B cell (primary cell): ENCODE measurements at places on chromosomes 1 and 21. TPM values are rescaled to one million over a fixed set of nuclear protein-coding genes. Genes with fewer than 3 reads are reported as not detected.

The EXO1 gene
- 1.2 and 1.6 TPM in 2 replicates for total RNA-seq

The ST6GALNAC5 gene
- not detected in 2 replicates for total RNA-seq

The ZBTB8OS gene
- 50.9 and 58.3 TPM in 2 replicates for total RNA-seq

The TEDDM1 gene
- total RNA-seq = not detected in 2 replicates

The MAN1C1 gene
- 0.70 and 0.89 TPM in 2 replicates for total RNA-seq

The ROR1 gene
- total RNA-seq = 16.0 and 16.3 TPM in 2 replicates

The OR2T29 gene
- total RNA-seq = 1.9 and 3.1 TPM in 2 replicates

DNA sequence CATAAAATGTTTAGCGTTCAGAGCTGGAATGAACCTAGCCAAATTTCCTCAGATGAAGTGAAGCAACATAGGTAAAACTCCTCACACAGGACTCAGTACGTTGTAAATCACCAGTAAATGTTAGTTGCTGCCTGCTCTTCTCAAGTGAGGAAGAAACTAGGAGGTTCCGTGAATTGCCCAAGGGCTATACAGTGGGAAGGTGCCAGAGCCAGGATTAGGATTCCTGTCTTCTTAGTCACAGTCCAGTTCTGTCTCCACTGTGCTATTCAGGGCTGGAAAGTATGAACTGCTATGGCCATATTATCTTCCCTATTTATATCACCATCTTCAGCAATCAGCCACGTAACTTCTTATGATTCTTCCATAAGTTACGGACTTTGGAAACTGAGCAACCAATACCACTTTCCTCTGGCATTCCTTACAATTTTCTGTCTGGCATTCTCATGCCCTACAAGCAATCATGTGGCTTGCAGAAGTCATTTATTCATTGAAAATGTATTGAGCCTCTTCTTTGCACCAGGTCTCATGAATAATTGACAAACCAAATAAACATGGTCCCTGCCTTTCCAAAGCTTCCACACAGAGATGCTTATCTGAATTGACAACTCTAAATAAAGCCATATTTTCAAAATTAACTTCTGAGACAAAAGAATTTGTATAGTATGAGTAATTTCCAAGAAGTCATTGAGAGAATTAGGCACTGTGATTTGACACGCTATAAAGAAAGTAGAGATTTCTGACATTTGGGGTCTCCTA, 271.6 kb upstream of the SGIP1 start:
- H3K36me3 ChIP-seq = no peaks in the 10 kb centered on the region
- H3K27ac ChIP-seq = no peak overlapping the region
- no peaks in the 10 kb centered on the region for H3K27me3 ChIP-seq
- H3K4me1 ChIP-seq = no peaks in the 10 kb centered on the region

GRCh38 chr1:62991152-62991551, 207.2 kb downstream of the ATG4C start:
- no peak overlapping the region for H3K4me3 ChIP-seq
- no peaks in the 10 kb centered on the region for H3K27me3 ChIP-seq

DNA sequence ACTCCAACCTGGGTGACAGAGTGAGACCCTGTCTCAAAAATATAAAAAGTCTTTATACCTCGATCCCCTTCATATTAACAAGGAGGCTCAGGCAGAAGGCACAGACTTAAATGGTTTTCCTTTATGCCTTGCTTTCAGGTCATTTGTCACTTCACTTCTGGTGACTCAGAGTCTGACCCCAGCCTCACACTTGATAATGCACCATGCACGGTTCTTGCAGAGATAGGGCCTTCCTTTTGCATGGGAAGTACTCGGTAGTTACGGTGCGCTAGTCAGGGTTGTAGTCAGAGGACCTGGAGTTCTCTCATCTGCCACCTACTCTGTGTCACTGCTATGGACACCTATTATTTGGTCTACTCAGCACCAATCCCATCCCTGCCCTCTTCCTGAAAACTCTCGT, 43.6 kb upstream of the BMP8B start:
- no peak for DNase-seq
- no peaks in the 10 kb centered on the region for H3K4me1 ChIP-seq
- no peaks in the 10 kb centered on the region for H3K27me3 ChIP-seq
- H3K27ac ChIP-seq = no peak overlapping the region
- no peak overlapping the region for H3K4me3 ChIP-seq
- H3K36me3 ChIP-seq = no peaks in the 10 kb centered on the region

DNA sequence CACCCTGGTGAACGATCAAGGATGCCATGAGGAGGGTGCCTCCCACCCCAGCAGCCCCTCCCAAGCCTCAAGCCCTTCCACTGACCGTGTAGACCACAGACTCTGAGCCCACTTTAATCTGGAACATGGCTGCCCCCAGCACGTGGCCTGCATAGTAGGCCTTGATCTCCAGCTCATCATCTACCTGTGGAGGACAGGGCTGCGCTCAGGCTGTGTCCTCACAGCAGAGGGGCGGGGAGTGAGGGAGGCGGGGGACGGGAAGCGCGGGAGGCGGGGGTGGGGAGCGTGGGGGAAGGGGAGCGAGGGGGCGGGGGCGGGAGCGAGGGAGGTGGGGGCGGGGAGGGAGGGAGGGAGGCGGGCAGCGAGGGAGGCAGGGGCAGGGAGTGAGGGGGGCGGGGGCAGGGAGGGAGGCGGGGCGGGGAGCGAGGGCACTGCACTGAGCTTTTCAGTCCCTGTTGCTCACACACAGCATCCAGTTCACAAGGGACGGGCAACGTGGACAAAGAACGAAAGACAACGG, 7.1 kb downstream of the PUSL1 start:
- no peak for DNase-seq
- H3K4me3 ChIP-seq = no peak overlapping the region
- no peaks in the 10 kb centered on the region for H3K27me3 ChIP-seq
- no peak overlapping the region for H3K27ac ChIP-seq

DNA sequence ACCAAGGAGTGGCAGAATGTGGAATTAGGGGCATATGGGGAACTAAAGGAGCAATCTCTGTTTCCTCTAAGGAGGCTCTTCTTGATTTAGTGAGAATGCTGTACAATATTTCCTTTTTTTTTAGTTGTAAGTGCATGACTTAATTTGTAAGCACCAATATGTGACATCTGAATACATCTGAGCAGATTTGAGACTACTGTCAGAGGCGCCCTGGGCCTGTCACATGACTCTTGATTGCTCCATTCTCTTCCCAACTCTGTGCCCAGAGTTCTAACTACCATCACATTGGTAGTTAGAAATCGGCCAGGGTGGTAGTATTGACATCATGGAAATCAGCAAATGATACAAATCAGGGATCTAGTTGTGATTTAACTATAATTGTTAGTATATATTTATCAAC, 110.1 kb upstream of the LMO4 start:
- no peak for DNase-seq
- H3K27me3 ChIP-seq = no peaks in the 10 kb centered on the region
- H3K36me3 ChIP-seq = no peaks in the 10 kb centered on the region
- H3K4me1 ChIP-seq = no peaks in the 10 kb centered on the region

- no peak overlapping the region for H3K27ac ChIP-seq
- H3K36me3 ChIP-seq = no peaks in the 10 kb centered on the region
- H3K27me3 ChIP-seq = no peaks in the 10 kb centered on the region
Measured at GRCh38 chr1:25872713-25873112, 2.8 kb downstream of the PAQR7 start.

GRCh38 chr1:94582565-94582964, 41.0 kb upstream of the F3 start:
- no peaks in the 10 kb centered on the region for H3K27me3 ChIP-seq
- H3K36me3 ChIP-seq = no peaks in the 10 kb centered on the region
- no peaks in the 10 kb centered on the region for H3K4me1 ChIP-seq

DNA sequence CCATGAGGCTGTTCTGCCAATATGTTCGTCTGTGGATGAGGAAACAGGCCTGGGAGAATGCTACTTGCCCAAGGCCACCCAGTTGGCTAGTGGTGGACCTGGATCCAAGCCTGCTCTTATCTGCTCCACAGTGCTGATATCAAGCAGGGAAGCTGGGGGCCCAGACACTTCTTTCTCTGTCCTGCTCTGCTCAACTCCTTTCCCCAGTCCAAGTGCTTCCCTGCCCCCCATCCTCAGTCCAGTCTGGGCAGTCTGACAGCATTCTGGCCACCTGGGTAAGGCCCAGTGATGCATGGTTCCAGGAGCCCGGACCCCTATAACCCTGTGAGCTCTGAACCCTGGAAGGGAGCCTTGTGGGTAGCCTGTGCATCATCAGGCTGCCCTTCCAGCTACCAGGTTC, 4.2 kb upstream of the PAQR7 start:
- peaks cover 5% of the 10 kb centered on the region for H3K4me1 ChIP-seq
- no peaks in the 10 kb centered on the region for H3K36me3 ChIP-seq
- DNase-seq = no peak
- H3K27me3 ChIP-seq = no peaks in the 10 kb centered on the region
- no peak overlapping the region for H3K4me3 ChIP-seq

GRCh38 chr1:84365225-84366221, 32.8 kb upstream of the DNASE2B start:
- no peak for DNase-seq
- no peaks in the 10 kb centered on the region for H3K27me3 ChIP-seq
- H3K4me3 ChIP-seq = no peak overlapping the region
- no peaks in the 10 kb centered on the region for H3K4me1 ChIP-seq
- H3K27ac ChIP-seq = no peak overlapping the region
- H3K36me3 ChIP-seq = no peaks in the 10 kb centered on the region

DNA sequence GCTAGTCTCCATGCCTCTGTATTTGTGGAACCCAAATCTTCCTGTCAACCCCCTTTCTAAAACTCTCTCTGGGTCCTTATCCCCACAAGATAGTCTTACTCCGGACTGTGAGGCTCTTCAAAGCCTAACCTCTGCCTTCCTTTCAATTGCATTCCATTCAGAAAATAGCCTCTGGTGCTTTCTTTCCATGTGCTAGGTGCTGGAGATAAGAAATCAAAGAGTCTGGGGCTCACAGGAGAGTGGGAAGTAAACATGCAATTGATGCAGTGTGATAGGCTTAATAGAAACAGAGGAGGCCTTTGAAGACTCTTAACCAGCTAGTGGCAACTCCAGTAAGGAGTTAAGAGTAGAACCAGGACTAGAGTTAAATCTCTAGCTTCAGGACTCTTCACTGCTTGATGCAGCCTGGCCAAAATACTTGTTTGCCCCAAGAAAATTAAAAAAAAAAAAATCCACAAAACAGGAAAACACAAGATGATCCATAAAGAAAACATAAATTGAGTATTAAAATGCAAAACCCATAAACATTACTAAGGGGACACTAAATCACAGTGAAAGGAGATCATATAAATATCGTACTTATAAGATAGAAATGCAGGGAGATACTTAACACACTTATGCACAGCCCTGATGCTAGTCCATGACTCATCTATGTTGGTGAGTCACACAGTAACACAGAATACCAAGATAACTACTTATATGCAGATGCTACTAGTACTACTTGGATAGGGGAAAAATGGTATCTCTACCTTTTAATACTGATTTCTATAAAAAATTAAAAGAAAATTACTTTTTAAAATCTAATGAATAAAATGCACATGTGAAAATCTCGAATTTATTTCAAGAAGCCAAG, 341.5 kb downstream of the KCNH1 start:
- DNase-seq = no peak
- H3K36me3 ChIP-seq = no peaks in the 10 kb centered on the region
- no peaks in the 10 kb centered on the region for H3K27me3 ChIP-seq

DNA sequence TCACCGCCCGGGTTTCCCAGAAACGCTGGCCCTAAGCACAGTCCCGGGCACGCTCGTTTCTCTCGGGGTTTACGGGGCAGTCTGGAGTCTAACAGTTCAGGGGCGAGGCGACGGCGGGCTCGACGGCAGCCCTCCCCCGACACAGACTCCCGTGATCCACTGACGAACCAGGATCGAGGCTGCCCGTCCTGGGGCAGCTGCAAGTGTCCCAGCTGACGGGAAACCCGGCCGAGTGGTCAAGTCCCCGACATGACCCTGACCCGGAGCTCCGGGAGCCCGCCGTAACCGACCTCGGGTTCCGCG, 494 bp downstream of the UBE2J2 start:
- peaks cover 29% of the 10 kb centered on the region for H3K4me1 ChIP-seq
- peaks cover 9% of the 10 kb centered on the region for H3K36me3 ChIP-seq
- peak overlapping the region; percentile 84 for H3K4me3 ChIP-seq
- H3K27me3 ChIP-seq = no peaks in the 10 kb centered on the region

GRCh38 chr1:189175889-189176288, 1301.8 kb downstream of the BRINP3 start:
- H3K27me3 ChIP-seq = no peaks in the 10 kb centered on the region
- H3K36me3 ChIP-seq = no peaks in the 10 kb centered on the region
- no peak overlapping the region for H3K4me3 ChIP-seq
- DNase-seq = no peak
- no peaks in the 10 kb centered on the region for H3K4me1 ChIP-seq
- H3K27ac ChIP-seq = no peak overlapping the region

GRCh38 chr21:28761674-28762356, 230.9 kb downstream of the LTN1 start:
- no peaks in the 10 kb centered on the region for H3K27me3 ChIP-seq
- H3K4me1 ChIP-seq = no peaks in the 10 kb centered on the region
- H3K4me3 ChIP-seq = no peak overlapping the region
- H3K36me3 ChIP-seq = no peaks in the 10 kb centered on the region
- no peak for DNase-seq

DNA sequence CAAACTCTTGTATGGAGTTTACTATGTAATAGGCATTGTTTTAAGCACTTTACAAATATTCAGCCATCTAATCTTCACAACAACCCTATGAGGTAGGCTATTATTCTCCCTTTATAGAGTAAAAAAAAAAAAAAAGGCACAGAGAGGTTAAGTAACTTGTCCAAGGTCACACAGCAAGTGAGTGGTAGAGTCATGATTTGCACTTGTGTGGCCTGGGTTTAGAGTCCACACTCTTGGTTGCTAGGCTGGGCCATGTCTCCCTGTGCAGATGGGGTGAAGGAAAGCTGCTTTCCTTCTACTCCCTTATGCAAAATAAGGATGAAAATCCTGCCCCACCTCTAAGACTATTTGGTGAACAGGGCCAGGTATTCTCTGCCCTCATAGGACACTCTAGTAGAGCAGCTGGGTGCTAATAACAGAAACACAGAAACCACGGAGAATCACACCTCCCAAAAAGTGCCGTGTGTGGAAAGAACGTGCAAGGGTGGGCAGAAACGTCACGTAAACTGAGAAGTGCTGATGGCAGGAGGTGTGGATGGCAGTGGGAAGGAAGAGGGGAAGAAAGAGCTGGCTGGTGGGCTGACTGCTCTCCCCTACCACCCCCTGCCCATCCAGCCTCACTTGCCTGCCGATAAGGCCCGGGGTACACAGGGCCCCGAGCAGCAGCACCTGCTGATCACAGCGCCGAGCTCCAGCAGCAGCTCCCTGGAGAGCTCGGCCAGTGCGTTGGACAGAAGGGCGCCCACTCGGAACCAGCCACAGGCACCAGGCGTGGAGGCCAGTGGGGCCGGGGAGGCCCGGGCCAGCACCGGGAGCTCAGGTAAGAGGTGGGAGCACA, 28.3 kb upstream of the VPS13D start:
- peak overlapping the region; percentile 32 for H3K27ac ChIP-seq
- peaks cover 30% of the 10 kb centered on the region for H3K36me3 ChIP-seq
- H3K4me1 ChIP-seq = peaks cover 13% of the 10 kb centered on the region
- no peak for DNase-seq
- H3K4me3 ChIP-seq = no peak overlapping the region
- no peaks in the 10 kb centered on the region for H3K27me3 ChIP-seq

DNA sequence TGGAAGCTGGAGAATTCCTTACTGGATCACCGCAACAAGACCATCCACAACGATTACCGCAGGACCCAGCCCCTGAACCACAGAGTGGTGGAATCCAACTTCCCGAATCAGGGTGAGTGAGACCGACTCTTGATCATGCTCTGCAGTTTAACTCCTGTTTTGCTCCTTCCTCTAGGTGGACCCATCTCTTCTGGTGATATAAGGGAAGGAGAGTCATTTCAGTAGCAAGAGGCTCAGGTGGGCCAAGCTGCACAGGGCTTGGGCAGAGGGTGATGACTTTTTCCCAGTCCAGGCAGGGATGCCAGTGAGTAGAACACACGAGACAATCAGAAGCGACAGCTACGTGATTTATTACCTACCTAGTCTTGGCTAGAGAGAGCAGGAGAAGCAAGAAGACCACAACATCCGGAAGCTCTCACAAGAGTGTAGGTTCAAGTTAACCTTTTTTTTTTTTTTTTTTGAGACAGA, 25.2 kb downstream of the CA6 start:
- H3K4me3 ChIP-seq = no peak overlapping the region
- H3K4me1 ChIP-seq = peaks cover 7% of the 10 kb centered on the region
- DNase-seq = peak; percentile 42
- peak overlapping the region; percentile 13 for H3K27ac ChIP-seq
- no peaks in the 10 kb centered on the region for H3K36me3 ChIP-seq
